ENCODE measurements at places on chromosomes 2 and 18.

DNA sequence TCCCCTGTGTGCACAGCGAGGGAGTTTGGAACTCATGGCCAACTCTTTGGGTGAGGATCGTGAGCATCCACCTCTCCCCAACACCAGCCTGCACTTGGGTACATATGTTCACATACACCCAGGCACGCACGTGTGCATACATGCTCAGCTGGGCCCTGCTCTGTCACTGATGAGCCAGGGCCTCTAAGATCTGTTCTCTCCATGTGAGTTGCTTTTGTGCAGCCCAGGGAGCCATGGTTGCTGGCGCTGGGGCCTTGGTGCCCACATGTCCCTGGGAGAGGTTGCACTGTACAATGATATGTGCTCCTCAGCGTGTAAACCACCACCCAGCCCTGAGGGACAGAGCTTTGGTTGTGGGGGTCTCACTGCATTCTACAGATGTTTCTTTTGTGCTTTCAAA, 44.1 kb downstream of the KLHL29 start:
- no peak for DNase-seq

GRCh38 chr18:32550963-32551362, 80.3 kb upstream of the GAREM1 start:
- no peak for DNase-seq

GRCh38 chr18:57113799-57114420, 33.0 kb upstream of the BOD1L2 start:
- no peak for DNase-seq

GRCh38 chr2:113192459-113193100, 18.8 kb downstream of the PSD4 start:
- DNase-seq = no peak

- DNase-seq = no peak
Observed at GRCh38 chr2:212973347-212973746, 178.1 kb downstream of the IKZF2 start.

- no peak for DNase-seq
Observed at GRCh38 chr2:238308177-238308576, 12.1 kb upstream of the TRAF3IP1 start.

DNA sequence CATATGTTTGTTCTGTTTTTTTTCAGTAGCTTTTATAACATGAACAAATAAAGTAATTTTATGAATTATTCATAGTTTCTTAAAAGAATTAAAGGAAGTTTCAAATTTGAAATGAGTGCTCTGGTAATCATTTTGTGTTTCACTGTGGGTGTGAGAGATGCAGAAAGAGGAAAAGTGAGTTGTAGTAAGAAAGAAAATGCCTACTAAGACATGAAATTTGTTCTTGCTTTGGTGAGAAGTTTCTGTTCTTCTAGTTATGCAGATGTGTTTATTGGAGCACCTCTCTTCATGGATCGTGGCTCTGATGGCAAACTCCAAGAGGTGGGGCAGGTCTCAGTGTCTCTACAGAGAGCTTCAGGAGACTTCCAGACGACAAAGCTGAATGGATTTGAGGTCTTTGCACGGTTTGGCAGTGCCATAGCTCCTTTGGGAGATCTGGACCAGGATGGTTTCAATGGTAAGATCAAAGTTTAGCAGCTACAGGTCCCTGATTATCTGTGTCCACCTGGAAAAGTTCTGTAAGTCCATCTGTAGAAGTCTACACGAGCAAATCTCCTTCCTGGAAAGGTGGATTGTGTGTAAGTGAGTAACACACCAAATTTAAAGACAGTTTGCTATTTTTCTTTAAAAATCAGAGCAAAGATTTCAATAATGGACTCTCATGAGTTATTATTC, 51.4 kb downstream of the ITGAV start:
- no peak for DNase-seq

DNA sequence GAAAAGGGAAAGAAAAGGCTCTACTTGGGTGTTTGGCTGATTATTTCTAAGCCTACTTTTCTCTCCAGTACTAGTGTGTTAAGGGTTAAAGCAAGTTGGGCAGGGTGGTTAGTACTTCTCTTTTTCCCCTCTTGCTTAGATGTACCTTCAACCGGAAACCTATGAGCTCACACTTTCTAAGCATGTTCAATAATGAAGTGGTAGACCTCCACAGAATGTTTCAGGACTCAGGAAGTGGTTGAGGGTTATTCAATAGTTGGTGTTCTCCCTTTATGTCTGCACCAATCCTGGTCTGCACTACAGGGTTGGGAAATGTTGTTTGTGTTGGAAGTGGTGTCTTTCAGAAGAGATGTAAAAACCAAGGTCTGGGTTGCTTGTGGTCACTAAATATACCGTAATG, 137.1 kb downstream of the ZEB2 start:
- peak; percentile 67 for DNase-seq

DNA sequence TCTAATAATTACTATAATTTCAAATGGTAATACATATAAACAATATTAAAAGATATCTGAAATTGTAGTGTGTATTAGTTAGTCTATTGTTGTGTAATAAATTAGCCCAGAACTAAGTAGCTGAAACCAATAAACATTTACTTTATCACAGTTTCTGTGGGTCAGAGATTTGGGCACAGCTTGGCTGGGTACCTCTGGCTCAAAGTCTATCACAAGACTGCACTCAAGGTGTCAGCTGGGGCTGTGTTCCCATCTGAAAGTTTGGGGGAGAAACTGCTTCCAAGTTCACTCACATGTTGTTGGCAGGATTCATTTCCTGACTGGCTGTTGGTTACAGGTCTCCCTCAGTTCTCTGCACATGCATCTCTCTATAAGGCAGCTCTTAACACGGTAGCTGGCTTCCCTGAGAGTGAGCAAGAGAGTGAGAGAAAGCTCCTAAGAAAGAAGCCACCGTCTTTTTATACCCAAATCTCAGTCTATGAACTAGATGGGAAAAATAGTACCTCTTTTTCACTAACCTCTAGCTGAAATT, 25.6 kb upstream of the WIPF1 start:
- DNase-seq = no peak

GRCh38 chr2:71700658-71701397, 247.5 kb downstream of the DYSF start:
- no peak for DNase-seq

DNA sequence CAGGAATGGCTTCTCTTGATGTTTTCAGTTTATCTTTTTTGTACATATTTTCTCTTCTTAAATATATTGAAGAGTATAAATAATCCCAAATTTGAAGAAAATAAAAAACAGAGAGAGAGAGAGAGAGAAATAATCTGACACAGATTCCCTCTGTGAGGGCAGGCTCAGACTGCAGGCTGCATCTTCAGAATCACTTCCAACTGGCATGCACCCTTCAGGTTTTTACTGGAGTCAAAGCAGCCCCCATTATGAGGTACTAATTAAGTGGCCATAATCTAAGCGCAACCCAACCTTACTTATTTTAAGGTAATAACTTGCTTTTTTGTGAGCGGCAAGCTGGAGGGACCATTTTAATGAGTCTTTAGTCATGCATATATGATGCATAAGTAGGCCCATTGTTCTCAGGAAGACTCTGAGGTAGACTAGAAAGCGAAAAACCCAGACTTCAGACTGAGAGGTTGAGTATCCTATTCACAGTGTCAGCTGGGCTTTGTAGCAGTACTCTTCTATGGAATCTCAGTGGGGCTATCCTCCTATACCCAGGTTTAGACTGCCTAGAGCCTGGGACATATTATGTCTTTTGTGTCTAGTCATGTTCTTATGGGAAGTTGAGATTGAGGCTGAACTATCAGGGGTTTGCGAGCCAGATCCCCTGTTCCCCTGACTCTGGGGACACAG, 167.4 kb downstream of the SP3 start:
- DNase-seq = no peak

DNA sequence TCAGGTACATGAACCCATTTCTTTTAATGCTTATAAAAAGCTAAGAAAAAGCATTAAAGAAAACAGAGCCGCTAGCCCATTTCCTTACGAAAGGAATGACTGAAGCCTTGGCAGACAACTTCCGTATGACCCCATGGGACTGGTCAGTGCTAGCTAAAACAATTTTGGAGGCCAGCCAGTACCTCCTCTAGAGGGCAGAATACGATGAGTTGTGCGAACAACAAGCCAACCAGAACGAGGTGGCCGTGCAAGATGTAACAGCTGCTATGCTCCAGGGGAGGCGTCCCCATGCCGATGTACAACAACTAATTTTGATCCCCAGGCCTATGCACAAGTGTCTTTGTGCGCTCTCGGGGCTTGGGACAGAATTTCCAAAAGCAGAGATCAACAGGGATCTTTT, 16.7 kb downstream of the MAP3K2 start:
- DNase-seq = no peak

- DNase-seq = no peak
Observed at GRCh38 chr2:9702604-9703084, 71.8 kb upstream of the YWHAQ start.

- no peak for DNase-seq
Observed at GRCh38 chr2:120762341-120763061, 26.8 kb downstream of the GLI2 start.

DNA sequence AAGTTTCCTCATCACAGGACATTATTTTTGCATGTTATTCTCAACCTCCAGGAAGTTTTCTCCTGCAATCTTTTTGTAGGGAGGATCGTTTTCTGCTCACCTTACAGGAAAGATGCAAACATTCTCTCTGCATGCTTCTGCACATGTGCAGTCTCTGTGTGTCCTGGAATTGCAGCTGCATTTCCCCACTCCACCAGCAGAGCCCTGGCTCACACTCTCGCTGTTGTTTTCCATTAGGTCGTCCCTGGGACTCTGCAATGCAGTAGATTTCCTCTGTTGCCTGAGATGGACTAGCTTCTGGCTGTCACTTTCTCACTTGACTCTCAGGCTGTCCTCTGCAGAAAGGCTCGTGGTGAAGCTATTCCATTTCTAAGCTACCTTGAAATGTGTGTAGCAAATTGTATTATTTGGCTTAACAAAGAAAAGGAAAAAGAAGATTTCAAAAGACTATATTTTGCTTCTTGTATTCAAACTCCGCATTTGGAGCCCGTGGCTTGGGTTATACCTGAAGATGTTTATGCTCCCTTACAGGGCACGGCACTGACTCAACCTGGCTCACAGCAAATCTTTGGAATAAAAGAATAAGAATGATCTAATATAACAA, 346.7 kb downstream of the RAD51AP2 start:
- no peak for DNase-seq

- no peak for DNase-seq
Observed at GRCh38 chr2:144460727-144461307, 59.1 kb downstream of the ZEB2 start.

- DNase-seq = no peak
Observed at GRCh38 chr2:164669291-164669690, 48.0 kb upstream of the GRB14 start.

- DNase-seq = no peak
Observed at GRCh38 chr2:10960606-10961489, 49.1 kb downstream of the KCNF1 start.

DNA sequence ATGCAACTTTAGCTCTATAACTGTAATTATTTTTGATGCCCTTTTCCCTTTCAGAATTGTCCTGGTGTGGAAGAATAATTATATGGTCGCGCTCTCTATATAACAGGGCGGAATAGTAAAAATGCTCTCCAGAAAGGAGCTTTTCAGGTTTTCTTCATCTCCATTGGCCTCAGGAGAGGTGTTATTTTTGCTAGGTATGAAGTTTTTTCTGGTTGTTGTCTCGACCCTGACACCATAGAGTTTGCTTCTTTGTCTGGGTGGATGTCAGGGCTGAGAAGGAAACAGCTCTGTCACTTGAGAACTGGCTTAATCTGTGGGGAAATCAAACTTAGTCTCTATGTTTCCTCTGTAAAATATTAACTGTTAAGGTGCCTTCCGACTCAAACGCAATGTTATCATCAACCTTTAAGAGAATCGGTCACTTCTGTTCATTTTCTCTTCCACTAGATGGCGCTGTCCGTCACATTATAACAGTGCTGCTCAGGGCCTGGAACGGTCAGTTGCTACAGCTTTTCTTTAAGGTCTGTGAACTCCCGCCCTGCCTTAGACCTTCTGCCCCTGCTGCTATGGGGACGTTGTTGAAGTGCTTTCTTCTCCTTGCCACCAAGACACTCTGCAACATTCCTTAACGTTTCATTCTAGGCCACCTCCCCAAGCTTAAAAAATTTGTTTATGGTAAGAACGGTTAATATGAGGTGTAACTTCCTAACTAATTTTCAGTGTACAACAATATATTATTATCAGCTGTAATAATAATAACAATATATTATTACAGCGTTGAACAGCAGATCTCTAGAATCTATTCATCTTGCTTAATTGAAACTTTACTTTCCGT, 23.8 kb upstream of the SERPINB12 start:
- DNase-seq = peak; percentile 54

DNA sequence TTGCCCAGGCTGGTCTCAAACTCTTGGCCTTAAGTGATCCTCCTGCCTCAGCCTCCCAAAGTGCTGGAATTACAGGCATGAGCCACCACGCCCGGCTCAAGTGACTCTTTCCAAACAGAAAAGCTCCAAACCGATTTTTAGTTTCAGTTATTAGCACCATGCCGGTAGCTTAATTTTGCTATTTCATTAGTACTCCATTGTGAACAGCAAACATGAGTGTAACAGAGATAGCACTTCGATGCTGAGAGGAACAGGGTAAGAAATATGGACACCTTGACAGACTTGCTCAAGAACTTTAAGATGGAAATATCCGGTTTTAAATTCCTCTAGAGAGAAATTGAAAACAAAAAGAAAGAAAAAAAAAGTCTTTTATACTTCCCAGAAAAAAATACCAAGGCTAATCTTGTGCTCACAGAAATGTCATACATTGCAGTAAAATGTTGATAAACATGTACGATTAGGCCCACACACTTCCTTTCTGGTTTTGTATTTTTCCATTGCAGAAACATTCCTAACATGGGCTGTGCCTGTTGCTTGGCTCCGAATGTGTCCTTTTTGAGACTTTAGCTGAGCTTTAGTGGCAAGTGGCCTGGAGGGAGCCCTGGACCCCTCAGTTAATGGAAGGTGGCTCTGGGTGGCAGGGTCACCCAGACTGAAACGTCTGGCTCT, 18.3 kb downstream of the FHL2 start:
- DNase-seq = no peak

- no peak for DNase-seq
Observed at GRCh38 chr18:50076277-50076676, 118.7 kb downstream of the MYO5B start.

GRCh38 chr2:65361623-65362022, 70.8 kb downstream of the SPRED2 start:
- DNase-seq = no peak

GRCh38 chr18:24016643-24017042, 2.1 kb downstream of the TTC39C start:
- no peak for DNase-seq

DNA sequence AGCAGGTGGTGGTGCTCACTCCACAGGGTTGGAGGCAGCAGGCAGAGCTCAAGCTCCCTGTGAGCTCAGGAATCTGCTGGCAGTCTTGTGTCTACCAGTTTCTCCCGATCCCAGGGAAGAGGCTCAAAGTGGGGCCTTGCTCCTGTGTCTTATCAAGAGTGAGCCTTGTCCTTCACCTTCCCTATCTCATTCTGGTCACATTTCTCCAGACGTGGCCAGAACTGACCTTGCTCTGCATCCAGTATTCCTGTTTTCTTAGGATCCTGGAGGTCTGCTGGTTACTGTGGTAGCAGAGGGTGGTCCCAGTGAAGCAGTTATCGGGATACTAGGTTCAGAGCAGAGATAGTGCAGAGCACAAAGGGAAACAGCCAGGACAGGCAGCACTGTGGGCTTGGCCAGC, 47.1 kb upstream of the ASB18 start:
- DNase-seq = no peak

- no peak for DNase-seq
Observed at GRCh38 chr2:217901835-217902378, 100.9 kb downstream of the TNS1 start.

- peak; percentile 95 for DNase-seq
Observed at GRCh38 chr18:77106331-77106730, 26.3 kb downstream of the MBP start.

- no peak for DNase-seq
Observed at GRCh38 chr2:173623438-173624319, 269.0 kb downstream of the CDCA7 start.

- peak; percentile 74 for DNase-seq
Observed at GRCh38 chr2:151289972-151290866, 751 bp upstream of the NMI start.
